ENCODE measurements at places on chromosomes 7 and 10.

DNA sequence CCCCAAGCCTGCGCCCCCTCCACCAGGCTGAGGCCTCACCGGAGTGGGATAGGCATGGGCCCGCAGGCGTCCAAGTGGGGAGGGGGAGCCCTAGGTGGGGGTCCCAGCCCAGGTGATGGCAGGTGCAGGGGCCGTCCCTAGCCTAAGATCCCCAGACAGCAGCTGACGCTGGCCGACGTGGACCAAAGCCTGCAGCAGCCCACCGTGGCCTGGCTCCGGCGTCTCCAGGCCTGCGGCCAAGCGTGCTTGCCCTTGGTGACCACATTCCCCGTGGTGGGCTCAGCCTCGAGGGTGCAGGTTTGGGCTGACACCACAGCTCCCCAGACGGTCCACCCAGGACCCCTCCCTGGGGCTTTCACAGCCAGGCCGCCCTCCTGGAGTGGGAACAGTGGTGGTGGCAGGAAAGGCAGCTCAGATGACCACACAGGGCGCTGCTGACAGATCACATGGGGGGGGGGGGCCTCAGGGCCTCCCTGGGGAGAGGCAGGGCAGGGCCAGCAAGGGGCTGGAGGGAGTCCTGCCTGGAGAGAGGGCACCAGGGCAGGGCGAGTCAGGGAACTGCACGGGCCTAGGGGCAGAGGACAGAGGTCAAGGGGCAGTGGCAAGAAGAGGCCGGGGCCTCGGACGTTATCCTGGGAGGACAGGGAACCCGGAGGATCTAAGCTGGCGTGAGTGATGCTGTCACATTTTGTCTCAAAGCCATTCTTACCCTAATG lies 767 bp upstream of the ADAM8 start:
- no peak for DNase-seq

GRCh38 chr10:119713744-119714483 lies 11.9 kb upstream of the INPP5F start:
- peak; percentile 21 for DNase-seq

DNA sequence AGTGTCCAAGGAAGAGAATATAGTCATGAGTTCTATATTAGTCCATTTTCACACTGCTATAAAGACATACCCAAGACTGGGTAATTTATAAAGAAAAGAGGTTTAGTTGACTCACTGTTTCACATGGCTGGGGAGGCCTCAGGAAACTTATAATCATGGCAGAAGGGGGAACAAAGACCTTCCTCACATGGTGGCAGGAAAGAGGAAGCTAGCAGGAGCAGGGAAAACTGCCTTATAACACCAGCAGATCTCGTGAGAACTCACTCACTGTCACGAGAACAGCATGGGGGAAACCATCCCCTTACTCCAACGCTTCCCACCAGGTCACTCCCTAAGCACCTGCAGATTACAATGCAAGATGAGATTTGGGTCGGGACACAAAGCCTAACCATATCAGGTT lies 139.0 kb upstream of the ZNF438 start:
- no peak for DNase-seq

GRCh38 chr10:74623786-74624185 lies 202.6 kb upstream of the KAT6B start:
- no peak for DNase-seq

DNA sequence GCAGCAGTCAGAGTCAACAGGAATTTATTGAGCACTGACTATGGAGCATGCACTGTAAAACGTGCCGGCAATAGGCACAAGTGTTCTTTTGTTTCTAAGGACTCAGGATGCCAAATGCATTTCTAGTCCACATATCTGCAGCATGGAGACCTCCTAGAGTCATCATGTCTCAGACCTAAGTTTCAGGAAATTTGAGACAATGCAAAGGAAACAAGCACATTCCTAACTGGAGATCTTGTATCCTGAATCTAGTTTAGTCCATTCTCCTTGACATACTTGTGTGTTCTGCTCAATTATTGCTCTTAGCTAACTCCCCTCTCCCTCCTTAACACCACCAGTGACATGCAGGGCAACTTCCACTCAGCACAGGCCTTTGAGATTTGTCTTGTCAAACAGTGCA lies 173.2 kb downstream of the ZNF438 start:
- peak; percentile 40 for DNase-seq

GRCh38 chr10:14086596-14086995 lies 244.1 kb downstream of the FRMD4A start:
- DNase-seq: peak; percentile 81

- DNase-seq: no peak
Observed at GRCh38 chr7:115153769-115154477, 232.0 kb downstream of the MDFIC start.

- no peak for DNase-seq
Observed at GRCh38 chr10:1567152-1567551, 170.2 kb downstream of the ADARB2 start.

DNA sequence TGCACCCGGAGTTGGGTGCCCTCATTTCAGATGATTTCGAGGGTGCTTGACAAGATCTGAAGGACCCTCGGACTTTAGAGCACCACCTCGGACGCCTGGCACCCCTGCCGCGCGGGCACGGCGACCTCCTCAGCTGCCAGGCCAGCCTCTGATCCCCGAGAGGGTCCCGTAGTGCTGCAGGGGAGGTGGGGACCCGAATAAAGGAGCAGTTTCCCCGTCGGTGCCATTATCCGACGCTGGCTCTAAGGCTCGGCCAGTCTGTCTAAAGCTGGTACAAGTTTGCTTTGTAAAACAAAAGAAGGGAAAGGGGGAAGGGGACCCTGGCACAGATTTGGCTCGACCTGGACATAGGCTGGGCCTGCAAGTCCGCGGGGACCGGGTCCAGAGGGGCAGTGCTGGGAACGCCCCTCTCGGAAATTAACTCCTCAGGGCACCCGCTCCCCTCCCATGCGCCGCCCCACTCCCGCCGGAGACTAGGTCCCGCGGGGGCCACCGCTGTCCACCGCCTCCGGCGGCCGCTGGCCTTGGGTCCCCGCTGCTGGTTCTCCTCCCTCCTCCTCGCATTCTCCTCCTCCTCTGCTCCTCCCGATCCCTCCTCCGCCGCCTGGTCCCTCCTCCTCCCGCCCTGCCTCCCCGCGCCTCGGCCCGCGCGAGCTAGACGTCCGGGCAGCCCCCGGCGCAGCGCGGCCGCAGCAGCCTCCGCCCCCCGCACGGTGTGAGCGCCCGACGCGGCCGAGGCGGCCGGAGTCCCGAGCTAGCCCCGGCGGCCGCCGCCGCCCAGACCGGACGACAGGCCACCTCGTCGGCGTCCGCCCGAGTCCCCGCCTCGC lies at the start of gene EGFR:
Gene EGFR (plus strand): TSS at position 657 of the 830 bp plus-strand sequence. CDS start 261 bp downstream, outside the sequence.
- DNase-seq: peak; percentile 80

Data from IMR-90 (cell line).